ENCODE measurements at places on chromosomes 1 and 21.

- DNase-seq: no peak
Observed at GRCh38 chr1:67005068-67005467, 48.9 kb downstream of the SLC35D1 start.

- no peak for DNase-seq
Observed at GRCh38 chr1:33641104-33641830, 168.8 kb downstream of the ZSCAN20 start.

DNA sequence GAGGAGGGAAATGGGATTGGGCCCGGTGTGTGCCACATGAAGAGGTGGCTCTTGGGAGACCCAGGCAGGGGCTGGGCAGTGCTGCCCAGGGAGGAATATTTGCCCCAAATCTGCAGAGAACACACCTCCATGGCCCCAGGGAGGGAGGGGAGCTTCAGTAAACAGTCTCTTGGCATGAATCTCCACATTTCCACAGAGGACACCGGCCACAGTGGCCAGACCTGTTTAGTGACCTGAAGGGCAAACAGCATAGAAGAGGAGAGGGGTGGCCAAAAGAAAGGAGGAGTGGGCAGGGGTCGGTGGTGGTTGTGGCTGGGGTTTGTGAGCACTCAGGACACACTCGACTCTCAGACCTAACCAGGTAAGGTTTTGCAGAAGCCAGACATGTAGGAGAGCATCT, 54.0 kb upstream of the IFFO2 start:
- no peak for DNase-seq

- DNase-seq: no peak
Observed at GRCh38 chr21:45534636-45535331, 7.5 kb downstream of the SLC19A1 start.

DNA sequence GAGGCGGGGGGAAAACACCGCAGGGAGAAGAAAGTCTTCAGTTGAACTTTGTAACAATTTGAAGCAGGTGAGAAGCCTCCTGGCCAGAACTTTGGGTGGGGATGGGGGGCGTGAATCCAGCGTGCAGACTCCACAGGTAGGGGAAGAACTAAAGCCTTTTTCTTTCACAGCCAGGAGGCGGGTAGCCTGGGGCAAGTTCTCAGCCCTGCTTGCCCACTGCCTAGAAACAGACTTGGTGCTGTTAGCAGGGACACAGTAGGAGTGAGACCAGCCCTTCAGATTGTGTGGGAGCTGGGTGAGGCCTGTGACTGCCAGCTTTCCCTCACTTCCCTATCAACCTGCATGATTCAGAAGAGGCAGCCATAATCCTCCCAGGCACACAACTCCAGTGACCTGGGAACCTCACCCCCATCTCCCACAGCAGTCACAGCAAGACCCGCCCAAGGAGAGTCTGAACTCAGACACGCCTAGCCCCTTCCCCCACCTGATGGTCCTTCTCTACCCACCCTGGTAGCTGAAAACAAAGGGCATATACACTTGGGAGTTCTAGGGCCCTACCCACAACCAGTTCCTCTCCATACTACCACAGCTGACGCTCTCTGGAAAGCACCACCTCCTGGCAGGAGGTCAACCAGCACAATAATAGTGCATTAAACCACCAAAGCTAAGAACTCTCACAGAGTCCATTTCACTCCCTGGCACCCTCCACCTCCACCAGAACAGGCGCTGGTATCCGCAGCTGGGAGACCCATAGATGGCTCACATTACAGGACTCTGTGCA, 83.5 kb upstream of the CDC42BPA start:
- DNase-seq: no peak

GRCh38 chr1:177366091-177366490, 195.3 kb downstream of the BRINP2 start:
- no peak for DNase-seq

GRCh38 chr1:67740543-67740942, 55.5 kb downstream of the GADD45A start:
- DNase-seq: no peak

DNA sequence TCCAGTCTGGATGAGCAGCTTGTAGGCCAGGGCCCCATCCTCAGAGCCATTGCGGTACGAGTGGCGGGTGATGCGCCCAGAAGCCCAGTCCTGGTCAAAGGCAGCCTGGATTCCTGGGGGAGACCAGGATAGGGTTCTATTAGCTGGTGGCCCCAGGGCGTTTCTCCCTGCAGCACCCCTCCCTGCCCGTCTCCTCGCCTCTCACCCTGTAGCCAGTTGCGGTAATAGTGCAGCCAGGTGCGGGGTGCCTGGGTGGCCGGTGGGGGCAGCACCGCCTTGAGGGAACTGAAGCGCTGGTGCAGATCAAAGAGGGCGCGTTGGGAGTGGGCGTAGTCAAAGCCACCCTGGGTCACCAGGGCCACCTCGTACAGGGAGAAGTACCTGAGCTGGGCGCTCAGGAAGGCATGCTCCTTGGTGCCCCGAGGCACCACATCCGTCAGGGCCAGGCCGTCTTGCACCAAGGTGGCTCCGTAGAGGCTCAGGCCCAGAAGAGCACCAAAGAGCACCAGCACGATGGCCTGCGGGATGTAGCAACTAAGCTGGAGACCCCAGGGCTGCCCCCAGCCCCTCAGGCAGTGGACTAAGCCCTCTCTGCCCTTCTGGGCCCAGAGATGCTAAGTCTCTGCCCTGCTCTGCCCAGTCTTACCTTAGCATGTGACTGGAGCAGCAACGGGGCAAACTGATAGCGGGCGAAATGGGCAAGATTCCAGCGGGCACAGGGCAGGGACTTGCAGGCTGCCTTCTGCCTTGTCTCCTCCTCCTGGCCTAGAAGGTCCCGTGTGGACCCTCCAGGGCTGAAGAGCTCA, 15.7 kb downstream of the PTCH2 start:
- DNase-seq: no peak

GRCh38 chr1:211009944-211010343, 124.0 kb downstream of the KCNH1 start:
- no peak for DNase-seq

- DNase-seq: no peak
Observed at GRCh38 chr1:175604039-175604941, 139.1 kb downstream of the TNR start.

GRCh38 chr1:39575191-39576015, 1.2 kb downstream of the PABPC4 start:
- DNase-seq: peak; percentile 66

- DNase-seq: no peak
Observed at GRCh38 chr1:243850452-243851256, 611 bp upstream of the AKT3 start.

GRCh38 chr1:31751822-31752241, 12.3 kb downstream of the ADGRB2 start:
- DNase-seq: no peak

GRCh38 chr1:38394303-38394702, 347.7 kb upstream of the POU3F1 start:
- DNase-seq: no peak

GRCh38 chr21:38159355-38159754, 97.4 kb upstream of the KCNJ15 start:
- DNase-seq: peak; percentile 32

- DNase-seq: no peak
Observed at GRCh38 chr1:53733975-53734649, 4.9 kb downstream of the GLIS1 start.

DNA sequence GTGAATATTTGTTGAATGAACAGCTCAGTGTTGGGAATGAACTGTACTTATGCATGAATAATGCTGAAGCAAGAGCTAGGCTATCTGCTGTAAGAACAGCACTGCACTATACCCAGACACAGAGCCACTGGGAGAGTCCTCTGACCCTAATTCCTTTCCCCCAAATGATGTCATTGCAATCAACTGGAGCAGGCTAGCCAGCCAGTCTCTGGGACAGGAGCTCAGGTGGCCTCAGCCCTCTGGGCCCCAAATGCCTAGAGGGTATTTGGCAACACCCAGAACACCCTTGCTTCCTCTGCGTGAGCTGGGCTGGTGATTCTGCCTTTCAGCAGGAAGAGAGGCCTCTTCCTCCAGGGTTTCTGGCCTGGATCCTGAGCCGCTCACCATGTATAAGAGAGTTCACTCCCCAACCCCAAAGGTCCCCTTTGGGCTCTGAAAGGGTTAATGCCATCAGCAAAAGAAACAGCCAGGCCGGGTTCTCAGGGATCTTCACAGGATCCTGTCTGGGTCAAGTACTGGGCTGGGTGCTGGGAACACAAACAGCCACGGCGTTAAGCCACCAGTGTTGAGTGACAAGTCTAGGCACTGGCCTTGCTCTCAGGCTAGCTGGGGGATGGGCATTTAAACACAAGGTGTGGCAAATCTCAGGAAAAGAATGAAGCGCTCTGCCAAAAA, 3.7 kb upstream of the PADI4 start:
- DNase-seq: no peak

GRCh38 chr1:193411714-193412113, 225.3 kb upstream of the B3GALT2 start:
- DNase-seq: no peak

All from activated CD4-positive, alpha-beta memory T cell treated with anti-CD3 and anti-CD28 coated beads, Interleukin-2, amount 10 ng/mL, durations not matched to agents 7 days and 5 days (primary cell).